ENCODE measurements at places on chromosomes 7 and 10. TPM values are rescaled to one million over a fixed set of nuclear protein-coding genes. Genes with fewer than 3 reads are reported as not detected.

The ACSM6 gene
- not detected for total RNA-seq

The PRLHR gene
- not detected for total RNA-seq

The CALHM3 gene
- total RNA-seq, result not detected

The RASA4B gene
- total RNA-seq, result 30.1 TPM

The CALML3 gene
- total RNA-seq, result not detected

The KCP gene
- total RNA-seq, result not detected

The MYL10 gene
- total RNA-seq, result not detected

The EFCAB10 gene
- total RNA-seq, result not detected

The CCZ1 gene
- total RNA-seq, result 132 TPM

The AGAP9 gene
- total RNA-seq, result 3.7 TPM

GRCh38 chr10:122688293-122688989, 11.2 kb downstream of the C10orf120 start:
- H3K4me1 ChIP-seq, result no peaks in the 10 kb centered on the region
- no peak overlapping the region for H3K27ac ChIP-seq
- H3K4me3 ChIP-seq, result no peak overlapping the region
- peaks cover 27% of the 10 kb centered on the region for H3K27me3 ChIP-seq

DNA sequence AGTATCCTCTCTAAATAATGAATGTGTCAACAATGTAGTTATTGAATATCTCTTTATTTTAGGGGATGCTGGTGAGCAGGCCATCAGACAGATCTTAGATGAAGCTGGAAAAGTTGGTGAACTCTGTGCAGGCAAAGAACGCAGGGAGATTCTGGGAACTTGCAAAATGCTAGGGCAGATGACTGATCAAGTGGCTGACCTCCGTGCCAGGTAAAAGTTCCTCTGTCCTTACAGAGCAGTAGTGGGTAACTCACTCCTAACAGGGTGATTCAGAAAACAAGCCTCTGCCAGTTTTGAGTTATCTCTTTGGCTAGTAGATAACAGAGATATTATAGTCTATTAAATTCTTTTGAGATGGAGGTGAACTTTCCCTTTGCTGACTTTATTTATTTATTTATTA, 67.3 kb downstream of the AP3M1 start:
- DNase-seq, result no peak
- no peak overlapping the region for H3K4me3 ChIP-seq
- H3K36me3 ChIP-seq, result peaks cover 11% of the 10 kb centered on the region
- H3K27me3 ChIP-seq, result no peaks in the 10 kb centered on the region

DNA sequence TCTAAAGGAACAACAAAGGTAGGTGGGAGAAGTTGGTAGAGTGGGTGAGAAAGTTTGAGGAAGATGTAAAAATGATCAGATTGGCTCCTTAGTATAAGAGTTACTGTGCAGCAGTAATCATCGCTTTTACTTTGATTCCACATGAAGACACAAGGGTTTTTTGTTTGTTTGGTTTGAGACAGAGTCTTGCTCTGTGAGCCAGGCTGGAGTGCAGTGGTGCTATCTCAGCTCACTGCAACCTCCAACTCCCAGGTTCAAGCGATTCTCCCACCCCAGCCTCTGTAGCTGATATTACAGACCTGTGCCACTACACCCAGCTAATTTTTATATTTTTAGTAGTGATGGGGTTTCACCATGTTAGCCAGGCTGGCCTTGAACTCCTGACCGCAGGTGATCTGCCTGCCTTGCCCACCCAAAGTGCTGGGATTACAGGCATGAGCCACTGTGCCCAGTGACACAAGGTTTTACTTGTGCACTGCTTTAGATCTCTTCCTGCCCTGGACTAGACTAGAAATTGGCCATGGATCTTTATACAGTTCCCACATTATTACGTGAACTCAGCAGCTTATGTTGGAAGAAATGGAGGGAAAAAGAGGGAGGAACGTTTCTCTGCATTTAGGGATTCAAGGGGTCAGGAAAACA, 10.7 kb downstream of the LUC7L2 start:
- no peak for DNase-seq
- no peak overlapping the region for H3K4me3 ChIP-seq

DNA sequence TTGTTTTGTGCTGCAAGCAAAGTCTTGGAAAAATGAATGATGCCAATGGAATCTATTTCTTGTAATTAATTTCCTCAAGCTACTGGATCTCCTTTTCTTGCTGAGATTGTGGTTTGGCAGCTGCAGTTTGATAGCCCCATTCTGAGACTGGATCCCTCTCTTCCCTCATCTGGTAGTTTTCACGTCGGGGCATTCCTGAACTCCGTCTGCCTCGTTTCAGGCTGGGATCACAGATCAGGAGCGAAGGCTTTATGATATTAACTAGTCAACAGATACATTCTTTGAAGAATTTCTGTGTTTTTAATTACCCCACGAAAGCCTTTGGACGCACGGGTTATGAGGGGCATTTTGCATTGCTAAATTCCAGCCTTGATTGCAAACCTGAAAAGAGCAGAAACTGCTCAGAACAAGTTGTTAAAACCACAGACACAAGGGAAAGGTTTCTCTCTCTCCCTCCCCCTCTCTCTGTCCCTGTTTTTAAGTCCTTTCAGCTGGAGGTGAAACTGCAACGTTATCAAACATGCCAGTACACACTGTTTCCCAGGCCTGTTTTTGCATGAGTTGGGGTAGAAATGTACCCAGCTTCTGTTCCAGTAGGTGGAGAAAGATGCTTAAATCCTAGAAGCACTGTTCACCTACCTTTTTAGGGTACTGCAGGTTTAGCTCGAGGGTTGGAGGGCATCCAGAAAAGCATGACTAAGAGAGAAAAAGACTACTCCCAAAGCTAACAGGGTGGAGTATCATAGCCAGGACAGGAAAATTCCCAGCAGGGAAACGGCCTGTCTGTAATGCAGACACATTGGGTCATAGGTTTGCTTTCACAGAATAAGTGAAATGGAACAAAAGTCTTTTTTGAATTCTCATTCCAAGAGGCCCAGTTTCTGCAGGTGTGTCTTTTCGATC, 124.3 kb downstream of the CUX1 start:
- H3K4me1 ChIP-seq, result peaks cover 9% of the 10 kb centered on the region
- H3K27me3 ChIP-seq, result no peaks in the 10 kb centered on the region
- no peaks in the 10 kb centered on the region for H3K36me3 ChIP-seq
- no peak overlapping the region for H3K4me3 ChIP-seq
- DNase-seq, result no peak

- peak; percentile 8 for DNase-seq
- H3K27ac ChIP-seq, result no peak overlapping the region
- no peaks in the 10 kb centered on the region for H3K4me1 ChIP-seq
- H3K36me3 ChIP-seq, result no peaks in the 10 kb centered on the region
- H3K4me3 ChIP-seq, result no peak overlapping the region
These were observed 29.8 kb upstream of the WAC start for GRCh38 chr10:28503114-28503513.

- H3K4me3 ChIP-seq, result no peak overlapping the region
- no peaks in the 10 kb centered on the region for H3K4me1 ChIP-seq
- H3K27ac ChIP-seq, result no peak overlapping the region
These were observed 55.9 kb downstream of the FAM241B start for GRCh38 chr10:69685802-69686585.

DNA sequence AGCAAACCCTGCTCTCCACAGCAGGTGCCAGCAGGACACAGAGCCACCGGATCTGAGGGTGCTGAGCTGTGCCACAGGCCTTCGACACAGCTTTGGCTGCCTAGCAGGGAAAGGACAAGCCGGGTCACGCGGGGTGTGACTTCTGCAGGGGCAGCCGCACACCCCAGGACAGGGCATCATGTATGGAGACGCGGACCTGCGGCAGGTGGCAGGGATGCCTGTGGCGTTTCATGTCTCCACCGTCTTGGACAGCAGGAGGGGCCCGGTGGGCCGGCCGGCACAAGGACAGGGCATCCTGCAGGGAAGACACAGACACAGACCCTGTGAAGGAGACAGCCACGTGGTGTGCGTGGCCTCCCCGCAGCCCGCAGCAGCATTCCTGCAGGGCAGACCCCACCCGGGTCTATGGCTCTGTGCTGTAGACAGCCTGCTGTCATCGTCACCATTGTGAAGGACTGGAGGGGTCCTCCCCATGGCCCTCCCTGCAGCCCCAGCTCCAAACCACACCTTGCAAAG, 109.2 kb downstream of the PDGFA start:
- no peaks in the 10 kb centered on the region for H3K27me3 ChIP-seq
- H3K4me1 ChIP-seq, result no peaks in the 10 kb centered on the region
- no peaks in the 10 kb centered on the region for H3K36me3 ChIP-seq
- no peak overlapping the region for H3K4me3 ChIP-seq
- no peak overlapping the region for H3K27ac ChIP-seq

GRCh38 chr10:60566096-60566495, 176.4 kb upstream of the ANK3 start:
- H3K27ac ChIP-seq, result peak overlapping the region; percentile 56
- peaks cover 52% of the 10 kb centered on the region for H3K4me1 ChIP-seq
- H3K4me3 ChIP-seq, result no peak overlapping the region
- DNase-seq, result no peak
- peaks cover 41% of the 10 kb centered on the region for H3K36me3 ChIP-seq
- no peaks in the 10 kb centered on the region for H3K27me3 ChIP-seq

DNA sequence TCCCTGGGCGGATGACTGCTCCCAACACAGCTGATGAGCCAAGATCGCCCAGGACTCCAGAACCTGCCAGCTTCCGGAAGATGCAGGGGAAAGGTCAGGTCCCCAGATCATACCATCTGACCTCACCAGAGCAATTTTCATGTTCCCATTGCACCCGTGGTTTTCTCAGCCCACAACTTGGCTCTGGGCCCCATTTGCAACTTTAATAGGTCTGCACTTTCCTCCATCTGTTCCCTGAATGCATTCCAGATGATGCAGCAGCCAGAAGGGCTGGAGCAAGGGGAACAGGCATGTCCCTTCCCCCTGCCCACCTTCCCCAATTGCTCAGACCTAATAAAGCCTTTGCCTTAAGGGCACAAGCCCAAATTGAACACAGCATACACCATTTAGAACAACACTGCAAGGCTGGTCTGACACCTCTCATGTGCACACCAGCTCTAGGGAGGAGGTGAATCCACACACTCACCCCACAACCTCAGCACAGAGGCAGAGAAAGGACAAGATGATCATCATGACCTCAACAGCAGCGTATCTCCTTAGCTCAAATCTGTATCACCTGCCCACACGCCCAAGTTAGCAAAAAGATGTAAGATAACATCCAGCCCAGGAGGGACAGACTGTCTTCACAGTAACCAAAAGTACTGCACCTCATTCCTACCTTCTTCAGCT, 87.5 kb downstream of the PLXNA4 start:
- H3K36me3 ChIP-seq, result no peaks in the 10 kb centered on the region
- H3K27me3 ChIP-seq, result no peaks in the 10 kb centered on the region
- no peak overlapping the region for H3K4me3 ChIP-seq
- no peak overlapping the region for H3K27ac ChIP-seq
- DNase-seq, result no peak

DNA sequence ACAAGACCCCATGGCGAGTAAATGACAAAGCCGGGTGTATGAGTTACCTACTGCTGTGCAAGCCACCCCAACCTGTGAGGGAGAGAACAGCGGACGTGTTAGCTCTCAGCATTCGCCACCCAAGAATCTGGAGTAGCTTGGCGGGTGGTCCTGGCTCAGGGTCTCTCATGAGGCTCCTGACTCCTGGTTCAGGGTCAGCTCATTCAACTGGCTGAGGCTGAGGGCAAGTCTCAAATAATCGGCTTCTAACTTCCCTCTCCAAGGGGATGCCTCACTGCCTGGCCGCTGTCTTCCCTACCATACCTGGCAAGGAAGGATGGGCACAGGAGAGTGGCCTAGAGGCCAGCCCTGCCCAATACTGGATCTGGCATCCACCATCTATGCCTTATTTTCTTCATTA, 94.2 kb downstream of the HTR5A start:
- no peak for DNase-seq
- no peaks in the 10 kb centered on the region for H3K36me3 ChIP-seq
- H3K4me1 ChIP-seq, result no peaks in the 10 kb centered on the region
- H3K4me3 ChIP-seq, result no peak overlapping the region
- H3K27ac ChIP-seq, result no peak overlapping the region

DNA sequence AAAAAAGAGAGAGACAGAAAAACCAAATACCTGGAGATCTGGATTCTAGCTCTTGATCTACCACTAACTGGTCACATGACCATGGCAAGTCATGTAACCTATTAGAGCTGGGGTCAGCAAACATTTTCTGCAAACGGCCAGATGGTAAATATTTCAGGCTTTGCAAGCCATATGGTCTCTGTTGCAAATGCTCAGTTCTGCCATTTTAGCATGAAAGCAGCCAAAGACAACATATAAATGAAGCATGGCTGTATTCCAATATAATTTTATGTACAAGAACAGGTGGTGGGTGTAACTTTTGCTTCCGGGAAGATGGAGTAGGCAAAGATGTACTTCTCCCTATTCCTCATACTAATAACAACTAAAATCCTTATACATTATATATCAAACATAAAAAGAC, 6.7 kb downstream of the FRA10AC1 start:
- no peaks in the 10 kb centered on the region for H3K27me3 ChIP-seq
- H3K27ac ChIP-seq, result no peak overlapping the region
- no peak for DNase-seq
- no peak overlapping the region for H3K4me3 ChIP-seq
- H3K36me3 ChIP-seq, result peaks cover 40% of the 10 kb centered on the region
- peaks cover 15% of the 10 kb centered on the region for H3K4me1 ChIP-seq

DNA sequence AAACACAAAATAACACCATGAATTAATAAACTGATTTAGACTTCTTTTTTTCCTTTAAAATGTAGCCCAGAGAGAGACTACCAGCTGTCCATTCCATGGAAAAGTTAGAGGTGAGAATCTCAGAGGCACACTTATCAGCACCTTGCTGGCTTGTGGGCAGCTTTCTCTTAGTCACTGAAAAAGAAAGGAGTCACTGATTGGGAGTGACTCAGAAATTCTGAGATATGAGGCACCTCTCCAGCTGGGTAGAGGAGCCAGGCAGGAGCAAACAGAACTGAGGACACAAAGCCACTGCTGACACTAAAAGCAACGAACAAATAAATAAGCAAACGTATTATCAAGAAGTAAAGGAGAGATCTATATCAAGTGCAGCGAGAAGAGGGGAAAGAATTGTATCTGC, 310.6 kb downstream of the PARD3 start:
- peak; percentile 8 for DNase-seq
- H3K4me1 ChIP-seq, result peaks cover 2% of the 10 kb centered on the region
- no peak overlapping the region for H3K27ac ChIP-seq
- no peak overlapping the region for H3K4me3 ChIP-seq
- peaks cover 2% of the 10 kb centered on the region for H3K27me3 ChIP-seq

- H3K27ac ChIP-seq, result no peak overlapping the region
- H3K4me3 ChIP-seq, result no peak overlapping the region
- no peaks in the 10 kb centered on the region for H3K4me1 ChIP-seq
- H3K27me3 ChIP-seq, result peaks cover 7% of the 10 kb centered on the region
- no peaks in the 10 kb centered on the region for H3K36me3 ChIP-seq
- no peak for DNase-seq
These were observed 57.6 kb downstream of the GOLGA7B start for GRCh38 chr10:97907211-97907610.

DNA sequence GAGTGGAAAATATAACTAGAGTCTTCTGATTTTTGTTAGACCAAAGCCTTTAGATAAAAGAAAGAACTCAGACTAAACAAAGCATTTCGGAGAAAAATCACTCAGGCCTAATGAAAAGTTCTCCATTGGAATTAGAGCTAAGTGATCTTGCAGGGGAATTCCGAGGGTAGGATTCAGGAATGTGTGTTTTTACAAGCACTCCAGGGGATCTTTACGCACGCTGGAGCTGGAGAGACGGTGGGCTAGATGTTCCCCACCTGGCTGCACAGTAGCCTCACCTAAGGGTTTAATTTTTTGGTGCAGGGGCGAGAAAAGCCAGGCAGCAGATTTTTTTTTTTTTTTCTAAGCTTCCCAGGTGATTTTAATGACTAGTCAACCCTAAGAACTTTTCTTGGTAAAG, 7.9 kb upstream of the PAPSS2 start:
- peaks cover 2% of the 10 kb centered on the region for H3K36me3 ChIP-seq
- peaks cover 8% of the 10 kb centered on the region for H3K4me1 ChIP-seq
- peaks cover 15% of the 10 kb centered on the region for H3K27me3 ChIP-seq
- no peak for DNase-seq
- H3K27ac ChIP-seq, result no peak overlapping the region

Data from activated CD4-positive, alpha-beta T cell treated with anti-CD3 and anti-CD28 coated beads for 36 hours (primary cell).